ENCODE measurements at places on chromosomes 7 and 10. TPM values are rescaled to one million over a fixed set of nuclear protein-coding genes. Genes with fewer than 3 reads are reported as not detected.
A peak's percentile ranks its signal among the peaks of the same experiment; 100 is the strongest.

DNA sequence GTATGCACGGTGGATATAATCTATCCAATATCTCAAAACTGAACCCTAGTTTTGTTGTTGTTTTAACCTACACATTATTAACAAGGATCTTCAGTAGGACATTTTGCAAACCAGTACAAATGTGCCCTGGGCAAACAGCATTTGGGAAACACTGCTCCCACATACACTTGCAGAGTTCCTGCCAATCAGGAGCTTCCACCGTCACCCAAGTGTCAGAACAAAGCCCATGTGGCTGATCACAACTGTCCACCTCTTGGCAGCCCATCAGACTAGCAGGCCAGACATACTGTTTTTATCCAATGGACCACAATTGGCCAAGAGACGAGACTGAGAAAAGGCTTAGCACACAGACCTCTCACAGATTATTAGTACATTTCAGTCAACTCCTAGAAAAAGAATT, 200.4 kb downstream of the FAM107B start:
- no peak for DNase-seq

GRCh38 chr10:36266923-36267322, 624.8 kb upstream of the FZD8 start:
- no peak for DNase-seq

DNA sequence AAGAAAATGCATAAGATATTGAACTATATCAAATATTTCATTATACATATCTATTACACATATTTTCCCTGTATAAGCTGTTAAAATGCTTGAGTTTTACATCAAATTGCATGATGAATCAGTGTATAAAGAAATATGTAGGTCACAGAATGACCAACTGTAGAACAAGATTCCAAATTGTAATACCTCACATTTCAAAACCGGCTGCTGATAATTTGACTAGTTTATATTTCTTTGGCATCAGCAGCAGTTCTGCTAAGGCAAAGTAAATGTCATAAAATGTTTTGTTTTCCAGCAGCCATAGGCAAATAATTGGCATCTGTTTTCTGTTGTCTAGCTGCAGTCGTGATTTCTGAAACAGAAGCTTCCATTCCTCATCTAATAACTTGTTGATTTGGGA, 633.9 kb downstream of the ARL4A start:
- DNase-seq: no peak

DNA sequence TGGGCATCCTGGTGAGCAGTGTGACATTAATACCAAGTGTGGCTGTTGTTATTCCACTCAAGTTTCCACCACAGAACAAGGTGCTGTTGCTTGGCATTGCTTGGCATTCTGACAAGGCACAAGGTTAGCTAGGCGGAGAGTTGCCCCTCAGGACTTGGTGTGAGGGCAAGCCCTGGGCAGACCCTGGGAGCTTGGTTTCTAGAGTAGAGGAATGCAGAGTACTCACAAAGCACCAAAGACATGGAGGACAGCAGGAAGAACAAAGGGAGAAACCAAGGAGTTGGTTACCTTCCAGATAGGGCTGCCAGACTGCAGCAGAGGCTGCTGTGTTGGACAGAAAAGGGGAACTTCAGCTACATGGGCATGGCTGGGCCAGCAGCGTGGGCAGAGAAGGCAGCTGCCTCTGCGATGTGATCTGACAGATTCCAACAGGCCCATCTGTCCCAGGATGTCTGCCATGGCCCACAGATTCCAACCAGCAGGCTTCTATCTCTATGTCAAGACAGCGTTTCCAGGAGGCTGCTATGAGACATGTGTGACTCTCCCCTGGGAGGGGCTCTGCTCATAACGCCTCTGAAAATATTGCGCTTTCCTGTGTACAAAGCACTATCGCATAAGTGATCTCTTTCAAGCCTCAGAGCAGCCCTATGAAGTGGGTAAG, 1.8 kb downstream of the GOLGA7B start:
- no peak for DNase-seq

The DNAJC12 gene
- 2.5 TPM for total RNA-seq

GRCh38 chr10:21278491-21279216, 246.8 kb downstream of the SKIDA1 start:
- peak; percentile 96 for DNase-seq

The SPDYE9 gene
- not detected for total RNA-seq

- DNase-seq: no peak
Observed at GRCh38 chr10:88186335-88186734, 322.9 kb downstream of the PTEN start.

DNA sequence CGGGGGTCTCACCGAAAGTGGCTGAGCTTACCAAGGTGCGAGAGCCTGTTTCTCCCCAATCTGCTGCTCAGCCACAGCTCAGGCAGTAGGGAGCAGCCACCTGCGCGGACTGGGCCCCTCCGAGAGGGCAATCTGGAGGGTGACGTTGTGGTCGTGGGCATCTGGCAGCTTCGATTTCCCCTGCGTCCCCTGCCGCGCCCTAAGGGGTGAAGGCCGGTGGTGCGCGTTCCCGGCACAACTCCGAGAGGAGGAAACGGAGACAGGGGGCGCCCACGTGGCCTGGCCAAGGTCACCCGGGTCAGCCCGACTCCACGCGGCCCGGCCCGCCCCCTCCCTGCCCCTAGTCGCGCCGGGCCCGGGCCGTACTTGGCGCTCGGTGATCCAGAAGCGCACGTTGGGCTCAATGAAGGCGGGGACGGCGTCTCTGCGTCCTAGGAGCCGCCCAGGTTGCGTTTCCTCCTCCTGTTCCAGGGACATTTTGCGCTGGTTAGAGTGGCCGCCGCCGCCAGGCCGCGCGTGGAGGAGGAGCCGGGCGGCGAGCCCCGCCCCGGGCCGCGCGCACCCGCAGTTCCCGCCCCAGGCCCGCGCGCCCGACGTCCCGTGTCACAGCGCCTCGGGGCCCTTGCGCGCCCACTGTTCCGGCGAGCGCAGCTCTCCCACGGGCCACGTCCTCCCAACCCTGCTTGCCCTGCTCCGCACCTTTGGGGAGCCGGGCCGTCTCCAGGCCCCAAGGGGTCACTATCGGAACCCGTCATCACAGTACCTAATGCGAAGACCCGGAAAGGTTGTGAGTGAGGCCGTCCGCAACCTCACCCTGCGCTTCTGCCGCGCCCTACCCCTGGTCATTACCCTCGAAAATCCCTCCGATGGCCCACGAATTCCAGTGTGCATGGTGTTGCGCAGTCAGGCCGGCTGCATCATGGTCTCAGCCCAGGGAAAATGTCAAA, at the start of gene SFXN4:
SFXN4 (minus strand) TSS at position 544 of the 947 bp plus-strand sequence; CDS start at position 477, 67 bp downstream.
- peak; percentile 69 for DNase-seq

- DNase-seq: no peak
Observed at GRCh38 chr10:28327491-28327880, 24.6 kb upstream of the MPP7 start.

The STX1A gene
- total RNA-seq: 7.4 TPM

DNA sequence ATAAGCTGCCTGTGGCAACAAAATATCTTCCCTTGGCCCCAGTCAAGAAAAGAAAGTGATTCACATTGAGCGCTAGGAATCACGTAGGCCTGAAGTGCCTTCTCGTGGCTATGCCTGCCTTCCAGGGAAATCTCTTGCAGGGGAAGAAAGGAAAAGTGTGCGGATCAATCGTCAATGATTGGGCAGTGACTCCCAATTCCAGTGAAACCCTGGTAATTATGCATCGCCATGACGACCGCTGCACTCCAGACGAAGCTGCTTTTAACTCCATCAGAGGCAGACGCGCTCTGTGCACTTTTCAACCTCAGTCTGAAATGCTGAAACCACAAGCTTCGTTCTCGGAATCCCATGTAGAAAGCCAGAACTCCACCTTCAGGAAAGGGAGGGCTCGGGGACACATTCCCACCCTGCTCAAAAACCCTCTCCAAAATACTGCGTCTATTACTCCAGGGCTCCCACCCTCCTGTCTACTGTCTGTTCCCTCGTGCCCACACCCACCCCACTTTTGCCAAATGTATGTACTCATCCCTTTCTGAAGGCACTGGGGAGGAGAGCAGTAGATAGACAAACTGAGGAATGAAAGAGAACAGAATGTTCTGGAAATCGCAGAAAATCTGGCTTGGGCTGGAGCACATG, 24.2 kb upstream of the PRKAG2 start:
- peak; percentile 22 for DNase-seq

The PDLIM1 gene
- 148 TPM for total RNA-seq

The UTF1 gene
- not detected for total RNA-seq

The ANTXRL gene
- total RNA-seq: 0.16 TPM

DNA sequence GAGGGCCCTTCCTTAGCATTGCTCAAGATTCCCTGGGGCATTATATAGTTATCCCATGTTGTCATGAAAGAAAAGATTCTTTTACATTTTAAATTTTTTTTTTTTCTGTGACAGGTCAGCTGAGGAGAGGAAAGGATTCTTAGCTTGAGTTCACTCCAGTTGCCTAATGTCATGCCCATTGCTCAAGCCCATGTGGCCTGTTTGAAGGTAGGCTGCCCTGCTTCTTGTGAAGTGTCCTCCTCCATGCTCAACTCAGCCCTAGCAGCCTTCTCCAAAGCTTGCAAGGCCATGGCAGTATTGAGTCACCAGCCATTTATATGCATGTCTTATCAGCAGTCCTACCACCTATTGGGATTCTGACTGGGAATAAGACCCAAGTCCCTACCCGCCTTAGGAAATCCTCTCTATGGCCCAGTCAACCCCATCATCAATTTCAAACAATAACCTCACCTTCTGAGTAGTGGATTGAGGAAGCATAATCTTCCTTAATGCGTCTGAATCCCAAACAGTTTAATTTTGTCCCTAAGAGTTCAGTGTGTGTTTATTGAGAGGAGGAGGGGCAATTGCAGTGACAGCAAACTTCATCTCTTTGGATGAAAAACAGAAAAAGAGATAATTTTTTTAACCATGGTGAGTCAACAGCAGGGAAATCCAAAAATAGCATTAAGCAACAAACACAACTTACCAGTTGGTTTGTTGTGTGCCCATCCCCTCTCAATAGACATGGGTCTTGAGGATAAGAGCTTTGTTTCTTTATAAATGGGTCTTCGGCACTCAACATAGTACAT, 38.6 kb upstream of the WASL start:
- DNase-seq: no peak

- no peak for DNase-seq
Observed at GRCh38 chr7:151859948-151860685, 16.8 kb downstream of the PRKAG2 start.

DNA sequence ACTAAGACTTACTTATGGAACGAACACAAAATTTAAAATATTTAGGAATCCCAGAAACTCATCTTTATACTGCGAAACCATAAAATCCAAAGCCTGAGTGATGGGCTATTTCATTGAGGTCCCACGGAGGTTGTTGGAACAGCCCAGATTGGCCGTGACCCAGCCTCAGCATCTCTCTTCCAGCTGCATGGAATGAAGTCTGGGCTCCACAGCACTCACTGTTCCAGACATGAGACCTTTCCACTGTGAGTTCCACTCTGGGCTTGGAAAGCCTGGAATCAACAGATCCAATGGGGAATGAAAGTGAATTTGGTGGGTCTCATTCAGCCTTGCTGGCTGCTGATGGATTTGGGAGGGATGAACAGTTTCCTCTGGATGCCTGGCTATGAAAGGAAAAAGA, 184.9 kb downstream of the EMX2 start:
- no peak for DNase-seq

The PPP1R3A gene
- not detected for total RNA-seq

DNA sequence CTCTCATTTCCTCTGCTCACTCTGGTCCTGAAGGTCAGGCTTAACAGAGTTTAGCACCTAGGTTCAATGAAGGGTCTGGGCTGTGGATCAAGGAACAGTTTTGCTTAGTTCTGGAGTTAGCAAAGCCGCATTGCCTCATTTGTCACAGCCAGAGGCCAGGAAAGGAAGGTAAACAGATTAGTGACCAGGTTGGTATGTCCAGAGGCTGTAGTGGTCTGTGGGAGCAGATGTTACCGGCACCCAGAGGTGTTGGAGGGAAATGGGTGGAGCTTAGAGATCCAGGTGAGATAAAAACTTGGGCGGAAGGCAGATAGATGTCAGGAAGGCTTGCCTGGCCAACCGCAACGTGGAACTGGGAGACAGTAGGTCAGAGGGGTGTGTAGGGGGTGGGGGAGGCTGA, 36.6 kb upstream of the ZMIZ2 start:
- DNase-seq: peak; percentile 13

GRCh38 chr10:23413629-23414089, 25.2 kb upstream of the OTUD1 start:
- DNase-seq: no peak

GRCh38 chr7:475951-476441, 43.6 kb downstream of the PDGFA start:
- peak; percentile 59 for DNase-seq

DNA sequence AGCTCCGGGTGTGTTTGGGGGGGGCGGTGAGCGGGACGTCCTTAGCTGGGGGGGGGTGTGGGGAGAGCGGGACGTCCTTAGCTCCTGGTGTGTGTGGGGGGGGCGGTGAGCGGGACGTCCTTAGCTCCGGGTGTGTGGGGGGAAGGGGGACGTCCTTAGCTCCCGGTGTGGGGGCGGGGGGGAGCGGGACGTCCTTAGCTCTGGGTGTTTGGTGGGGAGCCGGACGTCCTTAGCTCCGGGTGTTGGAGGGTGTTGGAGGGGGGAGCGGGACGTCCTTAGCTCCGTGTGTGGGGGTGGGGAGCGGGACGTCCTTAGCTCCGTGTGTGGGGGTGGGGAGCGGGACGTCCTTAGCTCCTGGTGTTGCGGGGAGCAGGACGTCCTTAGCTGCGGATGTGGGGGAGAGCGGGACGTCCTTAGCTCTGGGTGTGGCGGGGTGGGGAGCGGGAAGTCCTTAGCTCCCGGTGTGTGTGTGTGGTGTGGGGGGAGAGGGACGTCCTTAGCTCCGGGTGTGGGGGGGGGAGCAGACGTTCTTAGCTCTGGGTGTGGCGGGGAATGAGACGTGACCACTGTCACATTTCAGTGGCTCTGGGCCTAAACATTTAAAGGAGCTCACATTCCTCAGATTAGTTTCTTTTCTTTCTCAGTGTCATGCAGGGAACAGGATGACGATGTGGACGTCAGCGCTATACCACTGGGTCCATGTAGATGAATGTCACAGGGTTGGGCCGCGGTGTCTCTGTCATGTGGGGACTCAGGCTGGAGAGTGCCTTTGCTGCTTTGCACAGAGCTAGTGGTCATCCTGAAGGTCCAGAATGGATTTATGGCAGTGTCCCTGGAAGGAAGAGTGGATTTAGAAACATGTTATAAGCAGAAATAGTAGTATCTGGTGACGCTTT, 7.5 kb downstream of the DYNC2I1 start:
- DNase-seq: peak; percentile 89

GRCh38 chr10:7941576-7941975, 112.9 kb upstream of the GATA3 start:
- no peak for DNase-seq

DNA sequence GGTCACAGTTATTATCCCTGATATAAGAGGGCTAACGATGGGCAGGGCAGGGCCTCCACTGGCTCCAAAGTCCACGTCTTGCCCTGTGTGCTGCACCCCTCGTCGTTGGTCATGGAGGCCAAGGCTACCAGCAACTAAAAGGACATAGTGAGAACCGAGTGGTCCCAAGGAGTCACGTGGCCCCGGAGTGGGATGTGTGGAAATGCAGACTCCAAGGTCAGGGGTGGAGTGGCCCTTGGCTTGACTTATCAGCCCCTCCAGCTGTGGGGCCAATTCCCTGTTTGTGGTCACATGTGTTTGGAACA, 30.7 kb downstream of the BTBD16 start:
- DNase-seq: no peak

The CREB5 gene
- 27.2 TPM for total RNA-seq

- no peak for DNase-seq
Observed at GRCh38 chr7:43878867-43879266, 9.6 kb upstream of the MRPS24 start.

- DNase-seq: peak; percentile 56
Observed at GRCh38 chr7:101133621-101134398, 6.9 kb downstream of the SERPINE1 start.

GRCh38 chr7:8362723-8363369, 70.6 kb upstream of the NXPH1 start:
- DNase-seq: no peak

Data from kidney (tissue), 22 donors.